ENCODE measurements at places on chromosomes 3 and 15.

DNA sequence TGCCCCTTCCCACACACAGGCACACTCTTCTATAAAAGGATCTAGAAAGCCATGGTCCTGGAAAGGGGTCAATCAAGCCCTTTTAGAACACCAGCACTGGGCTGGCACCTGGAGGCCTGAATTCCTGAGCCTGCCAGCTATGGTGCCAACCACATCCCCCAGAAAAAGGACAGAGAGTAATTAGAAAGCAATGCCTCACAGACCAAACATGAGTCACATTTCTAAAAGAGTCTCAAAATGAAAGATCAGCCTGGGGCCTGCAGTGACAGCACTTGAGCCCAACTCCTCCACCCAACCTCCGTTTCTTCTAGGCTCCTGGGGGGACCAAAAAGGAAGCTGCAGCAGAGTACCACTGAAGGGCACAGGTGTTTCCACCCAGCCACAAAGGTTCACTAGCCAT is 14.1 kb downstream of the MYLK start:
- no peak for DNase-seq

DNA sequence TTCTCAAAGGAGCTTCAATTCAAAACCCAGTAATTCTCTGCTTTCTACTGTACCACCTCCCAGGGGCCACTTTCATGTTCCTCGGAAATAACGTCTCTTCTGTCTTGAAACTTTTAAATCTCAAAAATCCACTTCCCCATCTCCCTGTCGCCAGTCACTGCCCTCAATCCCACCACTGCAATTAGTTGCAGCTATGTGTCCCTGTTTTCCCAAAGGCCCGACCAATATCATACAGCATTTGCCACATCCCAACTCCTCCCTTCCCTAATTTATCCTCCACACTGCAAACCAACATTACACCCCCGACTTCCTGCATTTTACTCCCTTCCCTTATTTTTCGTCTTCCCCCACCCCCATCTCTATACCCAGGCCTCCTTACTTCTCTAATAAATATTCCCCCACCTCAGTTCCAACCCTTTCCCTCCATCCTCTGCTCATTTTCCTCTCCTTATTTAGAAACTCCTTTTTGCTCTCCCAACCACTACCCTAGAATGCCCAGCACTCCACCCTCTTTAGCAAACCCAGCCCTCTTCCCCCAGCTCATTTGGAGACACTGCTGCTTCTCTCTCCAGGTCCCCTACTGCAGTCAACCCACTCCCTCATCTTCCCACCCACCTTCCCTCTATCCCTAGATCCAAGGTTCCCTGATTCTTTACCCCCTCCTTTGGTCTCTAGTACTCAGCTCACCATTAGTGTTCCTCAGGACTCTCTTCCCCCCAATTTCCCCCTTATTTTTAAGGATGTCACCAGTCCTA is 1.1 kb downstream of the NPTN start:
- DNase-seq = peak; percentile 75

GRCh38 chr15:70226337-70226980 is 128.7 kb upstream of the TLE3 start:
- DNase-seq = no peak

DNA sequence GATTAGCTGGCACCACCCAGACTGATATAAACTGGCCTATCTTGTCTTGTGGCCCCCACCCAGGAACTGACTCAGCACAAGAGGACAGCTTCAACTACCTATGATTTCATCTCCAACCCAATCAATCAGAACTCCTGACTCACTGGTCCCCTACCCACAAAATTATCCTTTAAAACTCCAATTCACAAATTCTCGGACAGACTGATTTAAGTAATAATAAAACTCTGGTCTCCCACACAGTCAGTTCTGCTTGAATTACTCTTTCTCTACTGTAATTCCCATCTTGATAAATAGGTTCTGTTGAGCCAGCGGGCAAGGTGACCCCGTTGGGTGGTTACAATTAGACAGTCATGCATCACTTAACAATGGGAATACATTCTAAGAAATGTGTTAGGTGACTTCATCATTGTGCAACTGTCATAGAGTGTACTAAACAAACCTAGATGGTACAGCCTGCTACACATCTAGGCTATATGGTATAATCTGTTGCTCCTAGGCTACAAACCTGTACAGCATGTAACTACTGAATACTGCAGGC is 48.1 kb upstream of the MAP4 start:
- DNase-seq = peak; percentile 20

DNA sequence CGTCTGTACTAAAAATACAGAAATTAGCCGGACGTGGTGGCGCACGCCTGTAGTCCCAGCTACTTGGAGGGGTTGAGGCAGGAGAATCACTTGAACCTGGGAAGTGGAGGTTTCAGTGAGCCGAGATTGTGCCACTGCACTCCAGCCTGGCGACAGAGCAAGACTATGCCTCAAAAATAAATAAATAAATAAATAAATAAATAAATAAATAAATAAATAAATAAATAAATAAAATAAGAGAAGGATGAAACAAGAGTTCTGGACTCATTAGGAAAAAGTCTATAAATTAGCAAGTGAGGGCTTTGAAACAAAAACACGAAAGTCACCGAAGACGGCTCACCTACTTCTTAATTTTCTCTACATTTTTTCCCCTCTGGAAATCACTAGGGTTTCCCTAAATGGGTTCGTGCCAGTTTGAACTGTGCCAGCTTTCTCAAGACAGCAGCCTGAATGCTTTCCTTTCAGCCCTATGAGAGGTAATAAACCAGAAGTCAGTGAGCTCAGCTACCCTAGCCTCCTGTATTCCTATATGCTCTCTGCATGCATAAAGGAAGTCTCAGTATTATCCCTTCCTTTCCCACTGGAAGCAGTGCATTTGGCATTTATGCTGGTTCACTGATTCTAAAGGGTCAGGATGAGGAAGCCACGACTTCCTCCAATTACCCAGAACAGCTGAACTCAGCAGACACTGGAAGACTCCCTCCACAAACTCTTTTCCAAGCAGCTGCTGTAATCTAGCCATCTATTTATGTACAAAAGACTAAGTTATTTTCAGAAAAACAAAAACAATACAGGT is 266.9 kb downstream of the ZBBX start:
- no peak for DNase-seq

DNA sequence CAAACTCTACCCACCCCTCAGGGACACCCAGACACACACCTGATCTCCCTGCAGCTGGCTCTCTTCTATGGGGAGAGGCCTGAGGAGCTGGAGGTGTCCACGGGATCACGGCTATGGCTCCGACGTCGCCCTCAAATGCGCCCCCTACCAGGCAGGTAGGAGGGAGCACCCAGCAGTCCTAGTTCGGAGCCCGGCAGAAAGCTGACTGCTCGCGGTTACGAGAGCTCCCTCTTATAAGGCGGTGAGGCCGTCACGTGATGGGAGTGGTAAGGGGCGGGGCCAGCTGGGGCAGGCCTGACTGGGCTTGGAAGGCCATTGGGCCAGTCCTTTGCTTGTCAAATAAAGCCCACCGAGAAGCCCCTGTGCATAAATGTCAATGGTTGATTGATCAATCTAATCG is at the start of gene PRR20G:
Gene PRR20G, minus strand, starts transcription at position 207 of the 400 bp plus-strand sequence. CDS start 681 bp downstream, outside the sequence.
- DNase-seq = no peak

- DNase-seq = no peak
These were observed 16.5 kb downstream of the DUOX2 start for GRCh38 chr15:45097466-45097865.

GRCh38 chr15:99932676-99933402 is 199.6 kb upstream of the LYSMD4 start:
- DNase-seq = no peak

DNA sequence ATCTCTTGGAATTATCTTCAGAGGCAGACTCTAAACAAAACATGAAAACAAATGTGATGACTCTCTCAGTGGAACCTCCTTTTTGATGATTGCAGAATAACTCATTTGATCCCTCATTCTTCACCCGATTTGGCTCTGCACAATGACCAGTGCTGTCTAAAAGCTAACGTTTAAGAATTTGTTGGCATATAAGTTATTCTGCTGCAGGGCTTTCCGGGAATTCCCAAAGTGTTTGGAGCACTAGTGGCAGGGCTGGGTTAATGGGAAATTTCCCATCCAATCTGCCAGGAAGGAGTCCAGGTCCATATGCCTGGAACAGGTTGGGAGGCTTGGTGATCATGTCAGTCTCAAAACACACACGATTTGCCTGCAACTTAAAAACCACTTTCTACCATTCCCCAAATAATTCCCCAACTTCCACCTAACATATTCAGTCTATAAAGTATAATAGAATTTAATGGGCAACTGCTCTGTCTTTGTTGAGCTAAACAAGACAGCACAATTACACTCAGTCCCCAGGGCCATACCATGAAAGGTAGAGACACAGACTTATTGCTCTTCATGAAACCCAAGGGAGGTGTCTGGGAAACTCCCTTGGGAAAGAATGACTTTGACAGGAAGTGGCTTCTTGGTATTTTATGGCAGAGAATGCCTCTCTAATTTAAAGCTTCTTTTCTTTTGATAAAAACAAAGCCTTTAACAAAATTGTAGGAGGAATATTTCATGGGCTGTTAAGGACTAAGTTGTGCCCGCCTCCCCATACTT is 38.0 kb downstream of the ARRDC4 start:
- DNase-seq = no peak

All from fibroblast of pulmonary artery (primary cell).